NCI-H1417 treated with DMSO at 0.1 percent for 48 hours (cell line): ENCODE measurements at places on chromosomes 6 and 20.

DNA sequence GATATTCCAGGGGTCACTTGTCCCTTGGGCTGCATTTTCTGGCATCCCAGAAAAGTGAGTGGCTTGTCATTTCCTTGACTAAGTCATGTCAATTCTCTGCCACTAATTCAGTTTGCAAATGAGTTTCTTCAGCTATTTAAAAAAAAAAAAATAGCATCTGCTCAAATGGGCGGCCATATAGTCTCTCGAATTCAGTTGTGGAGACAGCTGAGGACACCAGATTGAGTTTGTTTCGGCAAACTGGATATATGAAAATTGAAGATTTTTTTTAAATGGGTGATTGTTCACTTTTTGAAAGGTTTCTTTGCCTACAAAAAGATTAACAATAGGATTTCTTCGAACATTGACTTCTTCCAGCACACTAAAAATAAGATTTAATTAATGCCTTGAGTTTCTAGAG is 96.3 kb upstream of the TIAM2 start:
- DNase-seq = no peak

DNA sequence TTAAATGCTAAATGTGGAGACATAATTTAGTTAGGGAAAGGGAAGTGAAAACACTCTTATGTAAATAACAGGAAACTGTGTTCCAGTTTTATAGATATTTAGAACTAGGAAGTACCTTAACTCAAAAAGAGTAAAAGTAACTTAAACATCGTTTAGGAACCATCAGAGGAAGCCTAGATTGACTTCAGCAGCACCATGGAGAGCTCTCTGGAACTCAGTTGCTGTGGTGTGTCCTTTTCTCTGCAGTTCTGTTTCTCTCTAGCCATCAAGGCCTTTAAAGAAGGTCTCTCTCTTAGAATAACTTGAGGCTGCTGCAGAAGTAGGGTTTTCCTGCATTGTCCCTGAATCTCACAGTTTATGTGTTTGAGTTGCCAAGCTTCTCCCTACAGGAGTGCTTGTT is 26.9 kb downstream of the CLVS2 start:
- DNase-seq = no peak

DNA sequence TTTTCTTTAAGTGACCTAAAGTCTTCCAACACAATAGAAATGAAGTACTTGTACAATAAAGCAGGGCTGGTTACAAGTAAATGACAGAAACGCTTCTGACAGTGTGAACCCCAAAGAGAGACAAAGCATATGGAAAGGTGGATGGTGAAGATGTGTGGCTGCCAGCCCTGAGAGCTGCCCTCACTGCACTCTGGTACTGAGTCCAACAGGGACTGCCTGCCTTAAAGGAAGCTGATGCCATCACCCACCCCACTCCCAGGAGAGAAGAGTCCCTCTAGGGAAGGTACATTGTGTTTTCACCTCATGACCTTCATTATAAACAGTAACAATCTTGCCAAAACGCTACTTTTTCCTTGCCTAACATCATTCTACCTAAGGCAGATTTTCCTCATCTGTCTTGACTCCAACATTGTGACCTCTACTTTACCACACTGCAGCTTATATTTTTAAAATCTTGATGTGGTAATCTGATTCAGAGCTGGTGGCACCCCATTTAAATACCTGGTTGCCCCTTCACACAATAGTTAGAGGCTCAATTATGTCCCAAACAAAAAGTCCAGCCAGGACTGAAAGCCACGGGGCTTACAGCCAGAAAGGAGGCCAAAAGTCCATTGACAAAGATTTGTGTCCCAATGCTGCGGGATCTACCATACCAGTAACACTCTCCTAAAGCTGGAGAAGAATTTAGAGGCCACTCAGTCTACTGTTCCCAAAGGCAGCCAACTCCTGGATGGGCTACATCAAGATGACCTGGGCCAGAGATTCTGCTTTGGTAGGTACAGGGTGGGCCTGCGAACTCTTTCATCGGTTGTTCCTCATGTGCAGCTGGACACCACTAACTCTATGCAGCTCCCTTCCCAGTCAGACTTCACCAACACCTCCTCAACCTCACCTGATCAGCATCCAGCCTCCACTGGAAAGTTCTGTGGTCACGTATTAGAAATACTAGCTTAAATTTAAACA is 4.4 kb downstream of the APMAP start:
- no peak for DNase-seq

DNA sequence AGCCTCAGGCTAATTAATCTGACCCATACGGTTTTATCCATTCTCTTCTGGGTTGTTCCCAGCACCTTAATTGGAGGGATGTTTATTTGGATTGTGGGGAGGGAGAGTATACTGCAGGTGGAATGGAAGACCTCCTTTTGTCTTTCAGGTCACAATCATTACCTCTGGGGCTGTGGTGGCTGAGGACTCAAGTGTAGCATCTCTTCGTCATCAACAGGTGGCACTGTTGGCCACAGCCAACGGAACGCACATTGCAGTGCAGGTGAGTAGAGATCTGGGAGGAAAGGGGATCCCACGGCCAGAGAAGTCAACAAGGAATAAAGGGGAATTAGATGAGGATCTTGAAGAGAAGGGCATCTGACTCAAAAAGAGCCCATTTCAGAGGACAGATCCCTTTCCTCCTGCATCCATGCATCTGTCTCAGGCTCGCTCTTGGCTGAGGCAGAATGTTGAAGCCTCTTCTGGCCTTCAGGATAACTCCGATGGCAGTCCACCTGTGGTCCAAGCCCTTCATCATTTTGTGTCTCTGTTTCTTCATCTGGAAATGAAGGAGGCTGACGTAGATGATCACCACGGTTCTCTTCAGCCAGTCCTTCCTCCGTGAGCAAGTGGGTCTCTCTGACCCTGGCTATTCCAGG is 3.2 kb upstream of the DEF6 start:
- no peak for DNase-seq
